NCI-H1417 treated with DMSO at 0.1 percent for 48 hours (cell line): ENCODE measurements at places on chromosomes 1 and 21.

- DNase-seq = no peak
Measured at GRCh38 chr1:222769971-222770620, 33.1 kb downstream of the FAM177B start.

- peak; percentile 8 for DNase-seq
Measured at GRCh38 chr21:32403201-32403777, 9.2 kb upstream of the EVA1C start.

DNA sequence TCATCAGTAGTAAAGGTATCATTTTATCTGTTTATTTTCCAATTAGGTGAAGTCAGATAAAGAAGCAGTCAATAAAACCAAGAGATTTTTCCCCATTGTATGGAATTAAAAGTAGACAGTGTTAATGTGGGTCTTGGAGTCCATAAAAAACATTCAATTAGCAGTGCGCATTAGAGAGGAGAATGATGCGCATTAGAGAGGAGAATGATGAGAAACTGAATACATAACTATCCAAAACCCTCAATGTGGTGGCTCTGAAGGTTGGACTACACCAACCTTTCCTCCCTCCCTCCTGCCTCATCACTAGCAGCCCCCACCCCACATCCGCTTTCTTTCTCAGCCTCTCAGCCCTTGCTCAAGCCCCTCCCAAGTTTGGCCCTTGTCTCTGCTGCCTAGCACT is 99.5 kb downstream of the DAB1 start:
- DNase-seq = no peak

DNA sequence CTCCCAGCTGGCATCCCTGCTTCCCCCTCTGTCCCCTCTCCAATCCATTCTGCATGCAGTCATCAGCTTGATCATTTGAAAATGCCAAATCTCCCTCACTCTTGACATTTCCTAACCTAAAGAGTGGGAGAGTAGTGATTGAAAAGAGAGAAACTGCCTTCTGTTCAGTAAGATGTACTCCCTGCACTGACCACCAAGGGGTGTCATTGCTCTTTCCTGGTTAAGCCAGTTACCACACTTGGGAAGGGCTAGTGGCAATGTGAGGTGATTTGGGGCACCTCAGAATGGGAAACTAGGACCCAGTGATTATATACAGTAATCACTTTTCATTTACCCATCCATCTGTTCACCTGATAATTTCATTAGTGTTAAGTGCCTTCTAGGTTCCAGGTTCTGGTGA is 6.9 kb upstream of the TMEM269 start:
- DNase-seq = no peak

GRCh38 chr1:195903203-195903602 is 705.0 kb downstream of the KCNT2 start:
- no peak for DNase-seq
